Keratinocyte (primary cell): ENCODE measurements at places on chromosomes 11 and 22.

DNA sequence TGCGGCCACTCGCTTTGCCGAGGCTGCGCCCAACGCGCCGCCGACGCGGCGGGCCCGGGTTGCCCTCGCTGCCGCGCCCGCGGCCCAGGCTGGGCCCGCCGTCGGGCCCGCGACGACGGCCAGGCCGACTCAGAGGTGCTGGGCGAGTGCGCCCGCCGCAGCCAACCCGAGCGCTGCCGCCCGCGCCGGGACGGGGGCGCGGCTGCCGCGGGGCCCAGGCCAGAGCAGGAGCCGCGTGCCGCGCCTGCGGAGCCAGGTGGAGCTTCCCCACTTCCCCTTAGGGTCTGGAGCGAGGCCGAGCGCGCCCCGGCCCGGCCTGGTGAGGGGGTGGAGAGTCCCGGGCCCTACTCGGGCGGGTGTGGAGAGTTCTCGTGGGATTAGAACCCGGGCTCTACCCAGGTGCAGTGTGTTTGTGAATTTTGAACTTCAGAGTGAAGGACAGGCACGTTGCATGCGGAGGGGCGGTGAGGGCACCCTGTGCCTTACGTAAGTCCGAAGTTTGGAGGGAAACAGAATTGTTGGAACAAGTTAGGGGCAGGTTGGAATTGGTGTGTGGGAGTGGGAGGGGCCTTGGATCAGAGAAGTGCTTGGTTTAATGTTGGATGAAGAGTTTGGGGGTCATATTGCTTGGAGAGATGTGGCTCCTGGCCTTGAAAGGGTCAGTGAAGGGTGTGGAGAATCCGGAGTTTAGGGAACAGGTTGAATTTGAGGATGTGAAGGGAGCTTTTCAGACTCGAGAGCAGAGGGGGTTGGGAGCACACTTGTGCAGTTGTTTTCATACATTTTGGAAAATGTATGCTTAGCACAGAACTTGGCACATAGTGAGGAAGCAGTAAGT lies 697 bp downstream of the RNF169 start:
- no peak for DNase-seq

DNA sequence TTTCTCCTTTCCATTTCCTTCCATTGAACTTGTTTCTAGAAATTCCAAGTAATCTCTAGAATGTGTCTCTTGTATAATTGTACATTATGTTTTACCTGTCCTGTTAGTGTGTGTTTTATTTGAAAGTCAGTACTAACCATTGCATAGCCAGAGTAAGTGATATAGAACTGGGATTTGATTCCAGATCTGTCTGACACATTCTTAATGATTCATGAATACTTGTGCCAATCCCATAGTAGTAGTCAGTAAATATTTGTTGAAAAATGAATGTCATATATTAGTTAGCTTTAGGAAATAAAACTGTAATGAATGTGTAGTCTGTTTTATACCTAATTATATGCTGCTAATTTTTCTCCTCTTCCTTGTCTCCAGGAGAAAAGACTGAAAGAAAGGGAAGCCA lies 186.9 kb downstream of the DDX10 start:
- no peak for DNase-seq

DNA sequence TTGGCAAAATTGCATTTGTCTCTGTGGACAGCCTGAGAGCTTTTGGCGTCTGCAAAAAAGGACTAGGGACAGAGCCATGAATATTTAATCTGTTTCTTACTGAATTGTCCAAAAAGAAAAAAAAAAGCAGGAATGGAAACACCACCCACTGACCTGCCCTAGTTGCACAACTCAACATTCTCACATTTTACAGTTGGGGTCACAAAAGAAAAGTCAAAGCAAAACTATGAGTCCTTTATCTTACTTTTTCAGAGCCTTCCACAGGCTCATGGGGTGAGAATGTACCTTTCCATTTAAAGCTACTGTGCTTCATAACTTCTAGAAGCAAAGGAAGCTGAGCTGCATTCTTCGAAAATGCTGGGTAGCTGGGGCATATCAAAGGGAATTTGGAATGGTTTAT lies 225.7 kb downstream of the FAM76B start:
- DNase-seq = no peak

GRCh38 chr11:83648610-83649527 lies 362.7 kb upstream of the CCDC90B start:
- no peak for DNase-seq

DNA sequence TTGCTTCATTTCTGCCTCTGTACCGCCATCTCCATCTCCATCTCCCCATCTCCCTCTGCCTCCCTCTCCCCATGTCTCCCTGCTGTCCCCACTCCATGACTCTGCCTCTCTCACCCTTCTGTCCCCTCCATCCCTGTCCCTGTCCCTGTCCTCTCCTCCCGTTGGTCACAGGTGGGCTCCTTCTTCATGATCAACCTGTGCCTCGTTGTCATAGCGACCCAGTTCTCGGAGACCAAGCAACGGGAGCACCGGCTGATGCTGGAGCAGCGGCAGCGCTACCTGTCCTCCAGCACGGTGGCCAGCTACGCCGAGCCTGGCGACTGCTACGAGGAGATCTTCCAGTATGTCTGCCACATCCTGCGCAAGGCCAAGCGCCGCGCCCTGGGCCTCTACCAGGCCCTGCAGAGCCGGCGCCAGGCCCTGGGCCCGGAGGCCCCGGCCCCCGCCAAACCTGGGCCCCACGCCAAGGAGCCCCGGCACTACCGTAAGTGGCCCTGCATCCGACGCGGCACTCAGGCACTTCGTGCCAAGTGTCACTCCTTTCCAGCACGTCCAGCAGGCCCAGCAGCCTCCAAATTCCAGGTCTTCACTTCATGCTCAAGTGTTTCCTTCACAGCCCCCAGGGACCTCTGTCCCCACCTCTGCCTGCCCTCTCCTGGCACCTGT lies 76.0 kb downstream of the CACNA1I start:
- DNase-seq = no peak

DNA sequence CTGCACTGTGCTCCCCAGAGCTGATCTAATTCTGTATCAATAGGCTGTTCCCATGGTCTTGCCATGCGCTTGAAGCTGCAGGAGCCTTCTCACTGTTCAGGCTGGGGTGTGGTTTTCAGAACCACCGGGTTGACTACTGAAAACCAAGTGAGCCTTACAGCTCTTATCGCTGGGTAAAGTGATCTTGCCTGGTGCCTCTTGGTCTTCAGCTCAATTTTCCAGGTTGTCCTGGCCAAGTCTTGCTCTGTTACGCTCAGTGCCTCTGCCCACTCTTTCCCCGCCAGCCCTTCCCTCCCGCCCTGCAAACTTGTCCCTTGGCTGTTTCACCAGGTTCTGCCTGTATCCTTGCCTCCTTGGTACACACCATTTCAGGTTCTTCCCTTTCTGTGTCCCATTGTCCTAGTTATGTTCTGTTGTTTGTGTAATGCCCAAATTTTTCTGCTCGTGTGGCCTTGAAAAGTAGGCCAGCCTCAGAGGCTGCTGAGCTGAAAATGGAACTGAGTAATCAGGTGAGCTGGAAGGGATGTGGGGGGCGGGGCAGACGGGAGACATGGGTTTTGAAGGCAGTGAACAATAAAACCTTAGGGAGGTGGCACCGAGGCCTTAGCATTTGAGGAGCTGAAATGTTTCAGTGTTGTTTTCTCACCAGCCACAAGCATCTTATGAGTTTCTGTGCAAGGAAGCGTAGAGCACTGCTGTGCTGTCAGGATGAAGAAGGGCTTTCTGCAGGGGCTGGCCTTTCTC lies 11.2 kb downstream of the PEX26 start:
- no peak for DNase-seq

GRCh38 chr11:11931461-11932055 lies 76.9 kb downstream of the DKK3 start:
- peak; percentile 4 for DNase-seq

GRCh38 chr11:26865703-26866102 lies 128.2 kb upstream of the FIBIN start:
- DNase-seq = no peak

DNA sequence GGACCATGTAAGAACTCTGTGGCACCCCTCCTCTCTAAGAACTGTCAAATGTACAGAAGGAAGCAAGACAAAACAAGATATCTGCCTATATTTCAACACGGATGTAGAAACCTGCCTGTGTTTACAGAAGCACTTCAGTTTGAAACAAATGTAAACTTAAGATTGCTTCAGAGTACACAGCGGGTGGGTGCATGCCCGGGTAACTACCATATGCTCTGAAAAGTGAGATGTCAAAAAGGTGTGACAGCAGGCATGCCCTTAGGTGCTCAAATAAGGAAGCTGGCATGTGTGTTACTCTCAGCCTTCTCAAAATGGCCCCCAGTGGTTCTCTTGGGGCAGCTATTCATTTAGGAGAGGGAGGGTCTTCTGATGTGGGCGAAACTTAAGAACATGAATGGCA lies 5.2 kb downstream of the ACP2 start:
- DNase-seq = no peak

DNA sequence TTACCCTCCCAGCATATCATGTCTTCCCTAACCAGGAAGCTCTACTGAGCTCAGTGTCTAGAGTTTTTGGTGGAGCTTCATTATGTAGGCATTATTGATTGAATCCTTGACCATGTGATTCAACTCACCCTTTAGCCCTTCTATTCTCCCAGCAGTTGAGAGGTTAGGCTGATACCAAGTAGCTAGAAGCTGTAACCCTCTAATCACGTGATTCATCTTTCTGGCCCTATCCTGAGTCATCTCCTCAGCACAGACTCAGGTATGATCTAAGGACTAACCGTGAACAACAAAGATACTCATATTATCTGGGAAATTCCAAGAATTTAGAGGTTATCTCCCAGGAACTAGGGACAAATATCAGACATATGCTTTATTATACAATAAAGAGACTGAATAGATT lies 625.5 kb downstream of the JRKL start:
- DNase-seq = no peak

DNA sequence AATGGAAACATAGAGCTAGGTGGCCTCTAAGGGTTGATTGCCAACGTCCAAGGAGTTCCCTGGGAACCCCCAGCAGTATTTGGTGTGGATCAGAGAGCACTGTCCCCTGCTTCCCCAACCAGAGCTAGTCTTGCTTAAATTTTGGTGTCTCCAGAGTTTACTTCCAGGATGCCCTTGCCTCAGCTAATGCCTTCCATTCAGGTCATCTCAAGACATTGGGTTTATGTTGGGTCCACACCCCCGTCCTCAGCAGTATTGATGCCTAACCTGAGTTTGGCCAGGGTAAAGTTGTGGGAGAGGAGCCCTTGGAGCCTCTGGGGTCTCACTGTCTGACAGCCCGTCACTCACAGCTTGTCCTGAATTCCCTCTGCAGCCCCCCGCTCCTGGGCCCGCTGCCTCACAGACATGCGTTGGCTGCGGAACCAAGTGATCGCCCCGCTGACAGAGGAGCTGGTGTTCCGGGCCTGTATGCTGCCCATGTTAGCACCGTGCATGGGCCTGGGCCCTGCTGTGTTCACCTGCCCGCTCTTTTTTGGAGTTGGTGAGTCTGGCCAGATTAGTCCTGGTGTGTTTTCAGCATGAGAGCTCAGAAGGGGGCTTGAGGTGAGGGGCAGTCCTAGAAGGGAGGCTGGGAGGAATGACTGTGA lies 1.4 kb downstream of the RCE1 start:
- DNase-seq = no peak
